ENCODE measurements at places on chromosomes 7 and 10. TPM values are rescaled to one million over a fixed set of nuclear protein-coding genes. Genes with fewer than 3 reads are reported as not detected.

- DNase-seq = no peak
- H3K4me3 ChIP-seq = no peak overlapping the region
- no peaks in the 10 kb centered on the region for H3K36me3 ChIP-seq
- no peaks in the 10 kb centered on the region for H3K27me3 ChIP-seq
Measured at GRCh38 chr7:158142657-158143056, 445.0 kb downstream of the PTPRN2 start.

The PYROXD2 gene
- total RNA-seq = 10.0 TPM

DNA sequence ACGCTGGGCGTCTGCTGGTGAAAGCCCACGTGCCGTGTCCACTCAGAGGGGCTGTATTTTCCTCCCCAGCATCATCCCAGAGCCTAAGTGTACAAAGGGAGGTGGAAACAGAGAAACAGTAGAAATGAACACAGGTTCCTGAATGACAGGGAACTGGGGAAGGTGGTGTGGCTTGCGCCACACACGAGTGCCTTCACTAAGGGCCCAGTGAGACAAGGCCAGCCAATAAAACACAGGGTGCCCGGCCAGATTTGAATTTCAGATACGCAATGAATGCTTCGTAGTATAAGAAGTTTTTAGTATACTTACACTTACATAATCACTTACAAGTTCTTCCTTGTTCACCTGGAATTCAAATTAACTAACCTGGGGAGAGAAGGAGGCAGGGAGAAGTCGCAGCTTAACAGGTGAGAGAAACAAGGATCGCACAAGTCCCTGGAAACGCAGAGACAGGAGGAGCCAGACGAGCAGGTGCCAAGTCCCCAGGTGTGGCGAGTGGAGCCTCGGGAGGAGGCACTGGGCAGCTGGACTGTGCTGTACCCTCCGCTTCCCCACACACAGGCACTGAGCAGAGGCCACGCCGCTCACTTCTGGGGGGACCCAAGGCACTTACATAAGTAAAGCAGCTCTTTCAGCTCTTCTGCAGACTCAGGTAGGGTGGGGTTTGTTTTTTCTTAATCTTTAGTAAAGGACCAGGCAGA, 105.2 kb upstream of the MGMT start:
- H3K4me3 ChIP-seq = no peak overlapping the region
- H3K4me1 ChIP-seq = no peaks in the 10 kb centered on the region
- DNase-seq = no peak
- H3K27me3 ChIP-seq = peaks cover 3% of the 10 kb centered on the region
- no peak overlapping the region for H3K27ac ChIP-seq

DNA sequence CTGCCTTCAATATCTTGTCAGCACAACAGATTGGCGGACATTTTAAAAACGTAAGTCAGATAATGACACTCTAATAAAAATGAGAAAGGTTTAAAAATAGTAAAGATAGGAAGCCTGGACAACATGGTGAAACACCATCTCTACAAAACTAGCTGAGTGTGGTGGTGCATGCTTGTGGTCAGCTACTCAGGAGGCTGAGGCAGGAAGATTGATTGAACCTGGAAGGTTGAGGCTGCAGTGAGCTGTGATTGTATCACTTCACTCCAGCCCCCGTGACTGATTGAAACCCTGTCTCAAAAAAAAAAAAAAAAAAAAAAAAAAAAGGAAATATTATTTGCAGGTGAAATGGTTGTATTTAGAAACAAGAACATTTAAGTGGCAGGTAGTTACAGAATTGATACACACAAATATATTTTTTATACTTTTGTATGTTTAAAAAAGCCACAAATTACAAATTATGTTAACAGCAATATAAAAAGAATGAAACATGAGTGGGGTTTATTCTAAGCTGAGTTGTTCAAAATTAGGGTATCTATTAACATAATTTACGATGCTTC, 141.9 kb downstream of the ADK start:
- peaks cover 3% of the 10 kb centered on the region for H3K36me3 ChIP-seq
- H3K4me1 ChIP-seq = peaks cover 13% of the 10 kb centered on the region
- H3K27me3 ChIP-seq = no peaks in the 10 kb centered on the region
- DNase-seq = no peak

DNA sequence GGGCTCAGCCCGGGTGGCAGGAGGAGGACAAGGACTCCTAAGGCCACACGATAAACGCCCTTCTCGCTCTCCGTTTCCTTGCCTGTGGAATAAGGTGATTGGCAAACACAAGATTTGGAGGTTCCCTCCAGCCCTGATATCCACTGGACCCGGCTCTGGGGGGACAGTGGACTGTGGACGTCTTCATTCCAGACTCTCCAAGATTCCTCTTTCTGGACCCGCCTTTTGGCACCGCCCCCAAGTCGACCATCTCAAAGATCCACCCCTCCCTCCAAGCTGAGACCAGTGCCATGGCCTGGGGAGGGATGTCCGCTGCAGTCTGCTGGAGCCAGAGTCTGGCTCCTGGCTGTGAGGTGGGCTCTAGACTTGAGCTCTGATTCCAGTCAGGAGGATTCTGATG, 23.6 kb downstream of the ZNF783 start:
- H3K4me1 ChIP-seq = peaks cover 57% of the 10 kb centered on the region
- peaks cover 15% of the 10 kb centered on the region for H3K36me3 ChIP-seq
- peak overlapping the region; percentile 83 for H3K4me3 ChIP-seq
- H3K27me3 ChIP-seq = no peaks in the 10 kb centered on the region
- DNase-seq = no peak

The BICC1 gene
- not detected for total RNA-seq

The STRIP2 gene
- total RNA-seq = 10.7 TPM

The FBXO24 gene
- 1.5 TPM for total RNA-seq

DNA sequence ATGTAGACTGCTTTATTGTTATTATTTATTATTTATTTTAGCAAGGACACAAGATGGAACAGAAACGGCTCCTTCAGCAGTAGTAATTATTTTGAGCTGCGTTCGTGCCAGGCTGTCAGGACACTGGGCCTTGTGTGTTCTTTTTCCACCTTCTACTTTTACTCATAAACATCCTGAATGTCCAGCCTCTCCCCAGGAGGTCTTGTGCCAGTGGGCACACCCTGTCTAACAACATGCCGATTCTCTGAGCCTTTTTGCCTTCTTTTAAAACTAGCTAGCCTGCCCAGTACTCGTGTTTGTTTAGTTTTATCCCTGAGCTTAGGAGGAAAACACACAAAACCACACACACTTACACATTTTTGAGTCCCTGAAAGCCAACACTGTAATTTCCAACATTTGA, 1.2 kb downstream of the SCIN start:
- peaks cover 48% of the 10 kb centered on the region for H3K27me3 ChIP-seq
- no peak overlapping the region for H3K4me3 ChIP-seq
- no peak overlapping the region for H3K27ac ChIP-seq
- no peaks in the 10 kb centered on the region for H3K36me3 ChIP-seq

DNA sequence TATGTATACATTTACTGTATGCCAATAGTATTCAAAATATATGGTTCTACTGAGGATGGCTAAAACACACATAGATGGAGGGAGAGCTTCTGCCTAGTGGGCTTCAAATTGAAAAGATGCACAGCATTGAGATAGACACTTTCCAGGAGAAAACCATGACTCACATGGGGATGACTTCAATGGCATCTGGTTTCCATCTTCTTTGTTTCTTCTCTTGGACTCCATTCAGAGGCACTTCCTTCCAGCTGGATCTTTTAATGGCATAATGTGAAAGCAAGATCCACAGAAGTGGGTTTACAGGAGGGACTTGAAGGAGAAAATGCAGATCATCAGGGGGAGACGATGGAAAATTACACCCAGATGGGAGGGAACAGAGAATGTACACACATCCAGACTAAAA, 84.9 kb downstream of the ZNF365 start:
- H3K27ac ChIP-seq = no peak overlapping the region
- peaks cover 18% of the 10 kb centered on the region for H3K4me1 ChIP-seq
- H3K4me3 ChIP-seq = no peak overlapping the region
- H3K27me3 ChIP-seq = no peaks in the 10 kb centered on the region
- DNase-seq = no peak
- H3K36me3 ChIP-seq = no peaks in the 10 kb centered on the region

GRCh38 chr10:82288461-82288881, 413.5 kb downstream of the NRG3 start:
- no peaks in the 10 kb centered on the region for H3K4me1 ChIP-seq
- H3K27me3 ChIP-seq = no peaks in the 10 kb centered on the region
- H3K27ac ChIP-seq = no peak overlapping the region
- H3K4me3 ChIP-seq = no peak overlapping the region

GRCh38 chr10:133104068-133104962, 16.6 kb downstream of the ADGRA1 start:
- no peak overlapping the region for H3K27ac ChIP-seq
- H3K36me3 ChIP-seq = no peaks in the 10 kb centered on the region
- H3K27me3 ChIP-seq = peaks cover 2% of the 10 kb centered on the region
- peaks cover 2% of the 10 kb centered on the region for H3K4me1 ChIP-seq

The MRM2 gene
- 28.8 TPM for total RNA-seq

GRCh38 chr10:20034732-20035131, 218.5 kb downstream of the PLXDC2 start:
- no peaks in the 10 kb centered on the region for H3K36me3 ChIP-seq
- DNase-seq = no peak
- no peaks in the 10 kb centered on the region for H3K4me1 ChIP-seq
- no peaks in the 10 kb centered on the region for H3K27me3 ChIP-seq
- H3K27ac ChIP-seq = no peak overlapping the region

The IL2RA gene
- total RNA-seq = 142 TPM

DNA sequence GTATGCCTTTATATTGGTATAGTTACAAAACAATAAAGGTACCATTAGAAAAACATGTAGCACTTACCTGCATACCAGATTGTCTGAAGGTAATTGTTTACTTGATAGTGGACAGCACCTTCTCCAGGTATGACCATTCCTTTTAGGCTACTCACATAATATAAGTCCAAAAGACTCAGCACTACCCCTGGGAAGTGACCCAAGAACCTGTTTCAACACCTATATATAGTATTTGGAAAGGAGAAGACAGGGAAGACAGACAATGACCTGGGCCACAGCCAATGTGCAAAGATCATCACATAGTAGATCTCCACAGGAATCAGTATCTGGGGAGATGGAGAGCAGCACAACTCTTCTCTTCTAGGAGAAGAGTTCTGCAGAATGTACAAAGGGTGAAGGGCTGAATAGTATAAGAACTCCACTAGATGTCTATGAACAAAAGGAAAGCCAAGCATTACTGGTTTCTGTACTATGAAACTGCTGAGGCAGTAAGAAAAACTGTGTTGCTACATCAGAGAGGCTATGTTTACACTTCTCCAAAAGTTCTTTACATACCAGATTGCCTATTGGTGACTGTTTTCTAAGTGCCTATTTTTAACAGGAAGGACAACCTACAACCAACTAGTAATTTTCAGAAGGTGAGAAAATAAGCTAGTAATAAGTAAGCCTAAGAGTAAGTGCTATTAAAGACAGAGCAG, 159.2 kb downstream of the BTAF1 start:
- H3K4me3 ChIP-seq = no peak overlapping the region
- no peaks in the 10 kb centered on the region for H3K27me3 ChIP-seq
- H3K36me3 ChIP-seq = no peaks in the 10 kb centered on the region
- no peak for DNase-seq

DNA sequence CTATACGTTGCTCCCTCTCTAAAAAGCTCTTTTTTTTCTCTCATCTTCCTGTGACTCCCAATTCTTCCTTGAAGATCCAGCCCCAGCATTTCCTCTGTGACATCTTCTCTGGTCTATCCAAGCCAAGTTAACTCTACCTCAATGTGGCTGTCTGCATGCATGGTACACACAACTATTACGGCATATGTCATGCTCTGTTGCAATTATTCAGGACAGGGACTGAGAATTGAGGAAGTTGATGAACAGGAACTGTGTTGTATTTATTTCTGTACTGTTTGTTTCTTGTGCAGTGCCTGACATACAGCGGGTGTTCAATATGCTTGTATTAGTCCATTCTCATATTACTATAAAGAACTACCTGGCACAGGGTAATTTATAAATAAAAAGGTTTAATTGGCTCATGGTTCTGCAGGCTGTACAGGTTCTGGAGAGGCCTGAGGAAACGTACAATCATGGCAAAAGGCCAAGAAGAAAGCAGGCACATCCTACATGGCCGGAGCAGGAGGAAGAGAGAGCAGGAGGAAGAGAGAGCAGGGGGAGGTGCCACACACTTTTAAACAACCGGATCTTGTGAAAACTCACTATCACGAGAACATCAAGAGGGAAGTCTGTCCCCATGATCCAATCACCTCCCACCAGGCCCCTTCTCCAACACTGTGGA, 6.3 kb downstream of the TRPV5 start:
- no peak for DNase-seq
- no peaks in the 10 kb centered on the region for H3K4me1 ChIP-seq
- no peak overlapping the region for H3K4me3 ChIP-seq
- H3K27ac ChIP-seq = no peak overlapping the region
- no peaks in the 10 kb centered on the region for H3K36me3 ChIP-seq
- peaks cover 4% of the 10 kb centered on the region for H3K27me3 ChIP-seq

All from activated CD4-positive, alpha-beta T cell treated with anti-CD3 and anti-CD28 coated beads, Interleukin-2, amount 10 ng/mL, durations not matched to agents 7 days and 5 days (primary cell).